ENCODE measurements at places on chromosomes 1 and 21.

DNA sequence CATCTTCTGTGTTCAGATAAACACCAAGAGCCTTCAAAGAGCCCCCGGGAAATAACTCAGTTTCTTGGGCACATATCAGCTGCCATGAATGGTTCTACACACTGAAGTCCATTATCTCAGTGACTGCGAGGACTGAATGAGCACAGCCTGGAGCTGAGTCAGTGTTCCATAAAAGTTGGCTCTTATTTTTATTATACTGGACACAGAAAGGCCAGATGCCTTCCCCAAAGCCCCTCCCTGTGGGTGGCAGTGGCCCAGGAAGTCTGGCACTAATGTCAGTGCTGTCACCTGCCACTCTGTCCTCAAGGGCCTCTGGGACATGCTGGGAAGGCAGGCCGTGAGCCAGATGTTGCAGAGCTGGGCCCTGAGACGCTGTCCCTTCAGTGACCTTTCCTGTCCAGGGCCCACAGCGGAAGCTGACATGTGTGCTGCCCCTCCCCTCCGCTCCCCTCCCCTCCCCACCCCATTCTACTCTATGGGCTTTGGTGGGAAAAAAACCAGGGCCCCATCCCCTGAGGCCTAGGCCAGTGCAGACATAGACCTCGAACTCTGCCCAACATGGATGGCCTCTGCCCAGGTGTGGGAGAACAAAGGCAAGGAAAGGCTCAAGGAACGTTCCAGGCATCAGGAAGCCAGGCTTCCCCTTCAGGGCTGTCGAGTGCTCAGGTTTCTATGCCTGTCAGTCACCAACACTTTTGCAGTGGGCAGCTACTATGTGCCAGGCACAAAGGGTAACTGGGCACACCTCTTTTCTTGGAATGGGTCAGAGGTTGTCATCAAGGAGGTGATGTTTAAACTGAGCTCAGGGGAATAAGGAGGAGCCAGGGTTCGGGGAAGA lies 22.4 kb upstream of the NPPB start:
- DNase-seq: no peak

- no peak for DNase-seq
Measured at GRCh38 chr1:68129536-68130250, 79.3 kb upstream of the DIRAS3 start.

- no peak for DNase-seq
Measured at GRCh38 chr1:59698386-59698785, 116.4 kb upstream of the HOOK1 start.

DNA sequence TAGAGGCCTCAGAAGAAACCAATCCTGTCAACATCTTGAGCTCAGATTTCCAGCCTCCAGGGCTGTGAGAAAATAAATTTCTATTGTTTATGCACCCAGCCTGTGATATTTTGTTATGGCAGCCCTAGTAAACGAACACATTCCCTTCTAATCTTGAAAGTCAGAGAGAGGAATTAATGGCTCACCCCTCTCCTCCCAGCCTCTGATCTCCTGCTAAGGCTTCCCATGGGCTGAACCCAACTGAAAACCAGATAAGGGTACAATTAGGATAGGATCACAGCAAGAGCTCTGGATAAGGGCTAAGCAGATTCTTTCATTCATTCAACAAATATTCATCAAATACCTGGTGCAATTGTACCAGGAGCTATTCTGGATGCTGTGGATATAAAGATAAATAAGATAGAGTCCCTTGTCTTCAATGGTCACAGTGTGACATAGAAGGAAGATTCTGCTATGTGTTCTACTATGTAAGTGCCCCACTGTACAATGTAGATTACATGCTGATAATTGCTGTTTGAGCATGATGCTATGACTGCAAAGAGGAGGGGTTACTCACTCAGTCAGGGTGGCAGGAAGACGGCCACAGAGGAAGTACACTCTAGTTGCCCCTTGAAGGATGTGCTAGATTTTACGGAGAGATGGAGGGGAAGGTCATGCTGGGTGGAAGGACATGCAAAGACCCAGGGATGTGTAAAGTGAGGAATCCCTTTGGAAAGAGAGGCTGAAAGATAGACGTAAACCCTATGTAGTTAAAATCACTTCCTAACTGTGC lies 203.3 kb upstream of the JUN start:
- no peak for DNase-seq

DNA sequence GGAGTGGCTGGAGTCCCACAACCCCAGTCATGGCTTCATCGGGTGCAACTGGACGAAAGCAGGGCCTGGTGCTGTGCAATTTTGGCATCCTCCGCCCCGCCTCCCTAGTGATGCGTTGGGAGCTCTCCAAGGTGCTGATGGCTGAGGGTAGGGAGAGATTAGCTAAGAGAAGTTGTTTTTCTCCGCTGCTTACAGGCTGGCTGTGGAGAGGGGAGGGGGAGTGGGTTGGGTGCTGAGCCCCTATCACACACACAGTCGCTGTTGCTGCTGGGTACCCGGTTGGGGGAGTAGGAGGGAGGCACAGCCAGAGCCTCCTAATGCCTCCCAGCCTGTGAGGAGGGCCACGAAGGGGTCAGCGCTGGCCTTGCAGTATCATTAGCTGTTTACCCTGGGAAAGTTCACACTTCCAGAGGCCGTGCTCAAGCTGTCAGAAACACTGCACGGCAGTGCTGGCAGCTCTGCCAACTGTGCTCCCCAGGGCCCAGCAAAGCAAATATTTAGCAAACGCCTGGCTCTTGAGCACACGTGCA lies 110.0 kb downstream of the GRIK3 start:
- DNase-seq: no peak

DNA sequence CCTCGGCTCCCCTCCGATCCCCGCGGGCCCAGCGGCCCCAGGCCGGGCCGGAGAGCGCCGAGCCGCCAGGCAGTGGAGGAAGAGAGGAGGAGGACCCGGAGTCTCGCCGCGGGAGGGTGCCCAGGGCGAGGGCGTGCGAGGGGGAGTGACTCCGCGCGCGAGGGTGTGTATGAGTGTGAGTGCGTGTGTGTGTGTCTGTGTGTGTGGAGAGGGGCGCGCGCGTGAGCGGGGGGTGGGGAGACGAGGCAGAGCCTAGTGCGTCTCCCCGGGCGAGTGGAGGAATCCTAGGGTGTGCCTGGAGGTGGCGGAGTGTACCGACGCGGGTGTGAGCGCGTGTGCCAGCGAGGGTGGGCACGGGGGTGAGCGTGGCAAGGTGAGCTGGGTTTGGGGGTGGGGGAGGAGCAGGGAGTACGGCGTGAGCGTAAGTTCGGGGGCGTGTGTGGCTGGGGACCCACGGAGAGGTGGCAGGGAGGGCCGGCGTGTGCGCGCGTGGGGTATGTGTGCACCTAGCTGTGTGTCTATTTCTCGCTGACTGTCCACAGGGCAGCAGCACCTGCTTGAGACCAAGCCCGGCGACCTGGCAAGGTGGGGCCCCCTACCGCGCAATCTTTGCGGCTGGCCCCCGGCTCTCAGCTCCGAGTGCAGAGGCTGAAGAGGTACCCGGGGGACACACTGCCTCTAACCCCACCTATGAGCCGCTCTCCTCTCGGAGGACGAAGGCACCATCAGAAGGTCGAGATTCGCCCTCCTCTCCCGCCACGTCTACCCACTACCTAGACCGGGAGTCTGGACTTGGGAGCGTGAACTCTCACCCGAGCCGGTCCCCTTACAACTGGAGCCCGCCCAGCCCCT lies 784 bp upstream of the KCND3 start:
- DNase-seq: no peak

GRCh38 chr1:152394151-152394550 lies 19.9 kb downstream of the CRNN start:
- DNase-seq: no peak

- no peak for DNase-seq
Measured at GRCh38 chr1:226034482-226034881, 28.0 kb upstream of the H3-3A start.

GRCh38 chr1:178417858-178418257 lies 78.9 kb downstream of the CLEC20A start:
- no peak for DNase-seq

DNA sequence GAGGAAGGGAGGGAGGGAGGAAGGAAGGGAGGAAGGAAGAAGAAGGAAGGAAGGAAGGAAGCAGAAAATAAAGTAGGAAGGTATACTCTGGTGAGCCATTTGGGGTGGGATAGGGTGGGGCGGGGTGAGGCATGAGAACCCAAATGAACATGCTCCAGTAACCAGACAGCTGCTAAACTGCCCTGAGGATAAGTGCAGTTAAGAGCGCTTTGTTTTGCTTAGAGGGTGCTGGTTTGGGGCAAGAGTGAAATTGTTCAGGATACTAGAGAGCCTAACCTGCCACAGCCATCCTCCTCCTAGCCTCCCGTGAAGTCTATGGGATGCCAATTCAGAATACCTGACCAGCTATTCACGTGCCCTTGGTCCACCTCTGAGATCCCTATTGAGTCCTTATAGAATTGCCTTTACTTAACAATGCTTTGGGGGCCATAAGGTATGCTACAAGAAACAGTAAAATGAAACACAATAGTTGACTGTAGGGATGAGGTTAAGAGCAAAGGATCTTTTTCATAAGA lies 59.0 kb upstream of the ATF3 start:
- no peak for DNase-seq

- DNase-seq: no peak
Measured at GRCh38 chr1:5611851-5612250, 380.4 kb downstream of the NPHP4 start.

DNA sequence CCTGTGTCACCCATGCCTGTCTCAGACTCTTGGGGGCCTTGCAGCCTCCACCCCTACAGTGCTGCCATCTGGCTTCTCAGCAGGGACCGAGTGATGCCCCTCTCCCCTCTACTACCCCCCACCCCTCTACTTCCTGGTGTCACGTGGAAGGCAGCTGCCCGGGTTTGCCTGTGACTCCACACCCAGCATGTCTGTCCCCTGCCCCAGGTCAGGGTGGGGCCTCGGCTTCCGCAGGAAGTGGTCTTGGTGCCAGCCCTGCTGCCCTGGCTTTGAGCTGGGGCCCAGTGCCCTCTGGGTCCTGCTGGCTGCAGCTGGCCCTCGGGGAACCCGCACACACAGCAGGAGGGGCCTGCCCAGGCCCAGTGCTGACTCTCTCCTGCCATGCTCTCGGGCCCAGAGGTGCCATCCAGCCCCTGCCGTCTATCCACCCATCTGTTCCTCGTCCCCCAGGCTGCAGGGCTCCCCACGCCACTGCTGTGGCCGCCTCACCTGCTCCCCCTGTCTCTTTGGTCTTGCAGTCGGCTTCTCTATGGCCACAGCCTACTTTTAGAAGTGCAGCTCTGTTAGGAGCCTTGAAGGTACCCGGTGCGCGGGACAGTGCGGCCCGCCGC lies 24.0 kb downstream of the PLCH2 start:
- no peak for DNase-seq

DNA sequence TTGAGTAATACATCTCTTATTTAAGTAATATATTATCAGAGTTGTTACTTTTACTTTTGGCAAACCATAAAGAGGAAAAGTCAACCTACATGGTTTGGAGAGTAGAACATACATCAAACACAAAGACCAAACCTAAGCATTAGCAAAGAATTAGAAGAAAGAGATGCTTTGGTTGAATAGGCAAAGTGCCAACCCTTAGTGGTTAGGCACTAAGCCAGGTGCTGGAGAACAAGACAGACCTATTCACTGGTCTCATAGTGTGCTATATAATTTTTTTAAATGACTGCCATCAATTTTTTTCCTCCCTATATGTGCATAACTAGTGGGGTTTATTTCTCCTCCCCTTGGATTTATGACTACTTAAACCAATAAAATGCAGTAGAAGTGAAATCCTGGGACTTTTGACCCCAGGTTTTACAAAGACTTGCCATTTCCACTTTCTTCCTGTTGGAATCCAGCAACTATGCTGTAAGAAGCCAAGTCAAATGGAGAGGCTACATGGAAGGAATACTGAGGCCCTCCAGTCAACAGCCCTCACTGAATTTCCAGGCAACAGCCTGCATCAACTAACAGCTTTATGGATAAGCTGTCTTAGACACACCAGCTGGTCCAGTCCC lies 69.8 kb upstream of the HAO2 start:
- no peak for DNase-seq

GRCh38 chr1:10967090-10967489 lies 45.4 kb upstream of the TARDBP start:
- no peak for DNase-seq

DNA sequence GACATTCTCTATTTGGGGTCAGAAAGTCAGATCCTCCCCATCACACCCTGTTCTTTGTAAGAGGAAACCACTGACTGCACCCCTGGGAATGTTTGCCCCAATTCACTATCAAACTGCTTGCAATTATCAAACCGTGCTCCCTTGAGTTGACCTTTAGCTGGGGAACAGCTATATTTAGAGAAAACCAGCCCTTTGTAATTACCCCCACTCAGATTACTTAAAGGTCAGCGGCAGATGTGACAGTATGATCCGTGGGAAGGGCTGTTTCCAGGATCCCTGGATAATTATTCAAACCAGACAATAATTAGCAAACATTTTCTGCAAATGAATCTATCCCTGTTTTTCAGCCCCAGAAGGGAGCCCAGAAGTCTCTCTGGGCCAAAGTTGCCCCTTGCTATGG lies 242.7 kb downstream of the RRAGC start:
- DNase-seq: no peak

- DNase-seq: no peak
Measured at GRCh38 chr21:16775076-16775475, 737.8 kb upstream of the CXADR start.

DNA sequence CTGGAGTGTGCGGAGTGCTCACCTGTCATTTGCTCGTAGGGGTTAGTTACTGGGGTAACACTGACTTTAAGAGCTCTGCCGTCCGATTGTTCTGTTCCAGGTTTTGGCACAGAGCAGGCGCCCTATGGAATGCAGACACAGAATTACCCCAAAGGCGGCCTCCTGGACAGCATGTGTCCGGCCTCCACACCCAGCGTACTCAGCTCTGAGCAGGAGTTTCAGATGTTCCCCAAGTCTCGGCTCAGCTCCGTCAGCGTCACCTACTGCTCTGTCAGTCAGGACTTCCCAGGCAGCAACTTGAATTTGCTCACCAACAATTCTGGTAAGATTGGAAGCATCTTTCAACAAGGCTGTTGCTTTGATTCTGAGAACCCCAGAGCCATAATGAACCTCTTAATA lies 12.6 kb downstream of the ETS2 start:
- DNase-seq: no peak

DNA sequence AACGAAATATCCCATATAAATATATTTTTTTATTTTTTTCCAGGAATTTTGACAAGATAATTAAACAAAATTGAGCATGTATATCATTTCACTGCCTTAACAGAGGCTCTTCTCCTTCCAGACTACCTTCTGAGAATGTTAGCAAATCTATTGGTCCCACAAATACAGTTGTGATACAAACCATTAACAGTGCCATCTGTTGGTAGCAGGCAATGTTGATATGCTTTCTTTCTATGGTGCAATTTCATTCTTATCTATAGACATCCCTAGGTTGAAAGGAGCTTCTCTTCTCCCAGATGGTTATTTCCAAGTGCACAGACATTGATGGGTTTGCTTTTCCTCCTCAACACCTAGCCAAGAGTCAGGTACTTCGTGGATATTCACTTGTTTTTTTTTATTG lies 303.6 kb downstream of the USH2A start:
- no peak for DNase-seq

GRCh38 chr1:31238612-31238985 lies 1.1 kb downstream of the NKAIN1 start:
- DNase-seq: no peak

- DNase-seq: no peak
Measured at GRCh38 chr21:35478161-35479064, 429.3 kb upstream of the RUNX1 start.
